Activated T-cell treated with anti-CD3 and anti-CD28 coated beads, Interleukin-2, amount 50 U/mL, for 4 hours (primary cell): ENCODE measurements at places on chromosomes 11 and 22.

GRCh38 chr11:16979703-16980622, 34.3 kb downstream of the PLEKHA7 start:
- DNase-seq: no peak

DNA sequence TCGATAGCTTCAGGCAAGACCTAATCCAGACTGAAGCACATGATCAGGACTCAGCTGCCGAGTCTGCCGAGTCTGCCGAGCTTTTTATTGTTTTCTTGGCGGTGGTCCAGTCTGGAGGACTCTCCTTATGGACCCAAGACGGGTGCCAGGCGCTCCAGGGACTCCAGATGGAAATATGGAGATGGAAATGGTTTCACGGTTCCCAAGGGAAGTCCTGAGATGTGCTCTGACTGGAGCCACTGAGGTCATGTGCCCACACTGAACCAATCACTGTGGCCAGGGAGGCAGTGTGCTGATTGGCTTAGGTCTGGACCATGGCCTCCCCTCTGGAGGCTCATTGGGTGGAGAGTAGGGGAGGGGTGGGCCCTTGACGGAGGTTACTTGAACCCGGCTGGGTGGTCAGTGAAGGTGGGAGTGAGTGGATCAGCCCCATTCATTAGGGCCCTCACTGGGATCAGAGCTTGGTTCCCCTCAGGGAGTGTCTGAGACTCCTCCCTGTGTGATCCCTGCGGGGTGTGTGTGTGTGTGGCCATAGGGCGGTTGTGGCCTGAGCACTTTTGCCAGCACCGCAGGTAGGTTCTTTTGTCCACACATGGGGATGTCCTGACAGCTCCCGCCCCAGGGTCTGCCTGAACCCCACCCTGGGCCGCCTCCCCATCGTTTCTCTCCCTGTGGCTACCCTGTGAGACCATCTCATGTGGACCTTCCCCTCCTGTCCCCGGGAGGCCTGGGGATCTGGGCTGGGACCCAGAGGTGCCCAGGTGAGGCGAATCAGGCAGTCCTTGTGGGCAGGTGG, 14.0 kb downstream of the RPS6KA4 start:
- DNase-seq: no peak

- no peak for DNase-seq
These were observed 30.1 kb upstream of the MTNR1B start for GRCh38 chr11:92939305-92939704.

GRCh38 chr11:58024601-58025091, 965 bp downstream of the OR9Q1 start:
- DNase-seq: no peak

DNA sequence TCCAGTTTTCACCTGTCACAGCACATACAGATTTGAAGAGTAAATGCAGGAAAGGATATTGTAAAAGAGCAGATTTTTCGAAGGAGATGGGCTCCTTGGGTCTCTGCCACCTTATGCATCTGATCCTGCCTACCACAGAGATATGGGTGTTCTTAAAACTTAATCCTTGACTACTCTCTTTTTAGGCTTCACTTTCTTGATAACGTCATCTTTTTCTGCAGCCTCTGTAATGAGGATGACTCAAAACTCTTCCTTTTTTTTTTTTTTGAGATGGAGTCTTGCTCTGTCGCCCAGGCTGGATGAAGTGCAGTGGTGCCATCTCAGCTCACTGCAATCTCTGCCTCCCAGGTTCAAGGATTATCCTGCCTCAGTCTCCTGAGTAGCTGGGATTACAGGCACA, 7.8 kb downstream of the PRR14L start:
- DNase-seq: no peak

- DNase-seq: no peak
These were observed 680 bp downstream of the IFT46 start for GRCh38 chr11:118565051-118565450.
